Stimulated activated memory B cell treated with anti-CD40 and anti-IgM and Interleukin-4, amounts not matched to agents 10 μg/mL and 1 μg/mL and 100 μg/mL, for 72 hours (primary cell): ENCODE measurements at places on chromosomes 7 and 10.
A peak's percentile ranks its signal among the peaks of the same experiment; 100 is the strongest.

- ATAC-seq: no peak
Observed at GRCh38 chr7:65820287-65820950, 52.5 kb upstream of the VKORC1L1 start.

- ATAC-seq: peak; percentile 82
Observed at GRCh38 chr10:6328699-6329423, 126.1 kb downstream of the PFKFB3 start.

DNA sequence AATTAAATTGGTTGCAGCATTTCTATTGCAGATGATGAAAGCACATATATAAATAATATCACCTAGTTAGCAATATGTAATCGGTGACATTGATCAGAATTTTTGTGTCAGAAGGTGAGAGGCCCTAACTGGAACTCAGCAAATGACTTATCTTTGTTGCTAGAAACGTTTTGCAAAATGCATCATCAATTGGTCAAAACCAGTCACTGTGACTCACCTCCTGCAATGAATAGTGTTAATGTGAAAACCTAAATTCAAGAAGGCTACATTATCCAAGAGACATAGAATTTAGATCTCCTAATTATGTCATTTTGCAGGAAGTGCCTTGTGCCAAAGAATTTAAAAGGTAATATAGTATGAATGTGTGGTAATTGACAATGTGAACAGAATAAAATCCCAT is 9.8 kb upstream of the PNLIPRP3 start:
- no peak for ATAC-seq

DNA sequence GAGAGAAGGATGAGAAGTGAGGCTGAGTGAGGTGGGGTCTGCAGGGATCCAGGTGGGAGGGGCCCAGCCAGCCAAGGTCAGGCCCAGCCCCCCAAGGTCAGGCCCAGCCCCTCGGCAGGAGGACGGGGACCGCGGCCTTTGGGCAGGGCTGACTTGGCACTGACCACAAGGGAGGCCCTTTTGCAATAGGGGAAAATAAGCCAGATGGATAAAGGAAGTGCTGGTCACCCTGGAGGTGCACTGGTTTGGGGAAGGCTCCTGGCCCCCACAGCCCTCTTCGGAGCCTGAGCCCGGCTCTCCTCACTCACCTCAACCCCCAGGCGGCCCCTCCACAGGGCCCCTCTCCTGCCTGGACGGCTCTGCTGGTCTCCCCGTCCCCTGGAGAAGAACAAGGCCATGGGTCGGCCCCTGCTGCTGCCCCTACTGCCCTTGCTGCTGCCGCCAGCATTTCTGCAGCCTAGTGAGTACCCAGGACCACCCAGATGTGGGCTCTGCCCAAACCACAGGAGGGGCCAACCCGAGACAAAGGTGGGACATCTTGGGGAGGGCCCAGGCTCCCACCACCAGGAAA is at the start of gene PILRA:
TSS of gene PILRA (plus strand) at position 227 of the 571 bp plus-strand sequence. CDS start at position 397, 170 bp downstream.
- ATAC-seq: no peak

- ATAC-seq: no peak
Observed at GRCh38 chr7:155639958-155640520, 4.4 kb upstream of the RBM33 start.

DNA sequence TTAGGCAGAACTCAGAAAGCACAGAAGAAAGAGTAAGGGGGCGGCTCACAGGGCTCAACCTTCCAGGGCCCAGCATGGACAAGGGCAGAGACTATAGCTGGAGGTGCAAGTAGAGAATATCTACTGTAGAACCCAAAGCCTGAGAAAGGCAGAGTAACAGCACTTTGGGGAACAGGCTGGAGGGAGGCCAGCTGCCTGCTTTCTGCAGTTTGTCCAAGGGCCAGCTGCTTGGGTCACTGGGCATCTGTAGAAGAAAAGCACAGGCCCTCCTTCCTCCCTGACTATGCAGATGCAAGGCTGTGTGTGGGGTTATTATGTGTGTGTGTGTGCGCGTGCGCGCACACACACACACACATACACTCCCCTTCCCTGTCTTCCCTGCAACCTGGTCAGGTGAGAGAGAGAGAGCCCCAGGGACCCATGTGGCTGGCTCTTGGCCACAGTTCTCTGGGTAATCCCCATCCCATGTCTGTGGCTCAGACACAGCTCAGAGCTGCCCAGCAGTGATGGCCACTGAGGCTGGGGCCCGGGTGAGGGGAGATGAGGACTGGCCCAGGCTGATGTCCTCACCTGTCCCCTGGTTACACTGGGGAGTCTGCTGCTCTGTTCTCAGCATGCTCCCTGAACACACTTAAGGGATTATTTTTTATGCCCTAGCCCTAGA is 9.0 kb downstream of the ADRA2A start:
- ATAC-seq: no peak

GRCh38 chr7:159027056-159027788 is 117.4 kb downstream of the VIPR2 start:
- no peak for ATAC-seq

DNA sequence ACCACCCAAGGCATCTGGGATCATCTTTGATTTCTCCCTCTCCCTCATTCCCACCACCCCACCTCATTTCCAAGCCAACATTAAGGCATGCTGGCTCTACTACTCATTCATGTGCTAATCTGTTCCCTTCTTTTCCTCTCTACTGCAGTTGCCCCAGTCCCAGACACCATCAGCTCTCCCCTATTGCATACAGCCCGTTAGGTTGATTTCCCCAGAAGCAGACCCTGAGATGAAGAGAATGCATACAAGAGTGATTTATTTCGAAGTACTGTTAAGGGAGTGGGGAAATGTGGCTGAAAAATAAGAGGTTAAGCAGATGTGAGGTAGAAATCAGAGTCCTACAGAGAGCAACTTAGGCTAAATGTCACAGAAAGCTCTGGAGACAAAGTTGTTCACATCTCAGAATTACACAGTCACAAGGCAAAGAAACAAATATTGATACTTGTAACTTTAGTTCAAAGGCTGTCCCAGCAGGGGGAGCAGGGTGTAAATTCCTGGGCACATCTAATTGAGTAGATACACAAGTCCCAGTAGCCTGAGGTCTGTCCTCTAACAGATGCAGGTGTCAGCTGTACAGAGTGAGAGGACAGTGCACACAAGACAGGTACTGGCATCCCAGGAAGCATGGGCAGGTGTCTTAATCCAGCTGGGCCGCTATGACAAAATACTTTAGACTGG is 20.9 kb downstream of the AKR1D1 start:
- no peak for ATAC-seq

DNA sequence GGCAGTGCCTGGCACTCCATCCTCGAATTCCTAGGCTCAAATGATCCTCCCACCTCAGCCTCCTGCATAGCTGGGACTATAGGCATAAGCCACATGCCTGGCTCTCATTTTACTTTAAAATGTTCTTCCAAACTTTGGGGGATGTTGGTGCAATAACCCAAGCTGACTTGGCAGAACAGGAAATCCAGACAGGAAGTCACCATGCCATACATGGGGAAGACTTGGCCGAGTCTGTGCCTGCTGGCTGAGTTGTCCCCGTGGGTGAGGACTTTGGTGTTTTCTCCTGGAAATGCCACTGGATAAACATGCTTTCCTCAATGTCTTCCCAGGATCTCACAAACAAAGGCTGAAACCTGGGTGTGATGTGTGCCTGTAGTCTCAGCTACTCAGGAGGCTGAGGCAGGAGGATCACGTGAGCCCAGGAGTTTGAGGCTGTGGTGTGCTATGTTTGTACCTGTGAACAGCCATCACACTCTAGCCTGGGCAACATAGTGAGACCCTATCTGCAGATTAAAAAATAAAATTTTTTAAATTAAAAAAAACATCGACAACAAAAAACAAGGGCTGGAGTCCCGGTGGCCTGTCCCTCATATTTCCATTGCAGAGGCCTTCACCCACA is 19.8 kb downstream of the HKDC1 start:
- ATAC-seq: no peak

- ATAC-seq: no peak
Observed at GRCh38 chr7:47332213-47332612, 249.7 kb downstream of the TNS3 start.

GRCh38 chr10:130233035-130233360 is 96.8 kb downstream of the GLRX3 start:
- ATAC-seq: no peak

- ATAC-seq: no peak
Observed at GRCh38 chr7:53657586-53657985, 622.2 kb downstream of the POM121L12 start.

DNA sequence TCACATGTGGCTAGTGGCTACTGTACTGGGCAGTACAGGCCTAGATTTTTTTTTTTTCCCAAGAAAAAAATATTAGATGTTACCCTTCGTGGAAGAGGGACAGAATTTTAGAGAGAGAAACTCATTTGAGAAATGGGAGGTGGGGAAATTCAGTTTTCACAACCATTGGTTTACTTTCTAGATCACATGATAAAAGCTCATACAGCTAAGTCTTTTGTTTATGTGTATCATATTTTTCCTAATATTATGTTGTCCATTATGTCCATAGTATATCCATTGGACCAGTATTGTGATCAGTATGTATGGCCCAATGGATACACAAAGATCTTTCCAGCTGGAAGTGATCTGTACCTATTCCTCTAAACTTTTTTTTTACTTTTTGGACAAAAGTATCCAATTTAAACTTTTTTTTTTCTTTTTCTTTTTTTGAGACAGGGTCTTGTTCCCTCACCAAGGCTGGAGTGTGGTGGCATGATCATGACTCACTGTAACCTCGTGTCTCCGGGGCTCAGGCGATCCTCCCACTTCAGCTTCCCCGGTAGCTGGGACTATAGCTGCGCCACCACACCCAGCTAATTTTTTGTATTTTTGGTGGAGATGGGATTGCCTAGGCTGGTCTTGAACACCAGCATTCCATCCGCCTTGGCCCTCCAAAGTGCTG is 4.1 kb downstream of the CALU start:
- ATAC-seq: no peak

DNA sequence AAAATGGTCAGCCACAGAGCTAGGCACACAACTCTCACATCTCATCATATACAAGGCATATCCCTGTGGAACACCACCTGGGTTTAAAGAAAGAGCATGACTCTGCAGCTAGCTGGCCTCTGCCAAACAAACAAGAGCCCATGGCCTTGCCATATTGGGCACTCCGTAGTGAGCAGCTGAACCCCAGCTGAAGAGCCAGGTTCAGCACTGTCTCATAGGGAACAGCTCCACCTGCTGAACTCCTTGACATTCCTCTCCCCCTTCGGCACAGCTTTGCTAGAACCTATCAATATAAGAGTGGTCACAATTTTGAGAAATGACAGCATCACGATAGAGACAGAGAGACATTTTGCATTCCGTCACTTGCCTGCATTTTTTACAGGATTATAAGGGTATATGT is 20.0 kb downstream of the SORCS1 start:
- no peak for ATAC-seq

- no peak for ATAC-seq
Observed at GRCh38 chr10:89213191-89213808, 6.2 kb upstream of the CH25H start.

DNA sequence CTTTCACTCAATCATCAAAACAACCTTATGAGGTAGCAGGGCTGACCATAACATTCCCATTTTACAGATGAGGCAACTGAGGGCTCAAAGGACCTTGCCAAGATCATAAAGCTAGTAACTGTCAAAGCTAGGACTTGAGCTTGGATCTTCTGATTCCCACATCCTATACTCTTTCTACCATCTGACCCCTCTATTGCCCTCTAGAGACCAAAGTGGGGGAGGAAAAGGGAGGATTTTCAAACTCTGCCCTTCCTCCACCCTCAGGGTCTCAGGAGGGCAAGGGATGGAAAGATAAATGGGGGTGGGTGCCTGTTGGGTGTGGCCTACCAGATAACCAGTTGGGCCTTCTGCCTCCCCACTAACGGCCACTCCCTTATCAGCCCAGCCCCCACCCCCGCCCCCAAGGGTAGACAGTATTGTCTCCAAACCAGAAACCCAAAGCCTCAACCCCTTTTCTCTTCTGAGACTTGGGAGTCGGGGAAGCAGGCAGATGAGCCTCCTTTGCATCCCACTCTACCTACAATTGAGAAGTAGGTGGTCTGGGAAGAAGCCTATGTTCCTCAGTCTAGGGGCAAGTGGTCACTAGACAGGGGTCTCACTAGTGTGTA is 7.9 kb downstream of the LDB1 start:
- no peak for ATAC-seq

DNA sequence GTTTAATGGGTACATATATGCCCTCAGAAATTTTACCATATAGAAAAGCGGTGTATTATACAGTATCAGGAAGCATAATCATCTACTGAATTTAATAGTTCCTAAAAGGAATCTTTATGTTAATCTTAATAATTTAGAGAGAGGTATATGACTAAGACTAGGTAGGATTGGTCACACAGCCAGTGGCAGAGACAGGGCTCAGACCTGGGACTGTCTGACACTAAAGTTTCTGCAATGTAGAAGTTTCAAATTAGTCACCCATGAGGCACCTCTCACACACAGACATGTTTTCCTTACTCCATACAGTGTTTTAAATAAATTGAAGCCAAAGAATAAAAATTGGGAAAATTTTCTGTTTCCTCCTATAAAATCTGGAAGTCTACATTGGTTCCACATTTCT is 72.8 kb upstream of the ADRA2A start:
- ATAC-seq: no peak

GRCh38 chr10:10044922-10045764 is 972.5 kb upstream of the CELF2 start:
- ATAC-seq: peak; percentile 57

GRCh38 chr10:60257767-60258428 is 131.8 kb downstream of the ANK3 start:
- no peak for ATAC-seq

- no peak for ATAC-seq
Observed at GRCh38 chr7:147774461-147774860, 816.1 kb upstream of the C7orf33 start.

- no peak for ATAC-seq
Observed at GRCh38 chr7:36923943-36924436, 199.7 kb upstream of the AOAH start.

DNA sequence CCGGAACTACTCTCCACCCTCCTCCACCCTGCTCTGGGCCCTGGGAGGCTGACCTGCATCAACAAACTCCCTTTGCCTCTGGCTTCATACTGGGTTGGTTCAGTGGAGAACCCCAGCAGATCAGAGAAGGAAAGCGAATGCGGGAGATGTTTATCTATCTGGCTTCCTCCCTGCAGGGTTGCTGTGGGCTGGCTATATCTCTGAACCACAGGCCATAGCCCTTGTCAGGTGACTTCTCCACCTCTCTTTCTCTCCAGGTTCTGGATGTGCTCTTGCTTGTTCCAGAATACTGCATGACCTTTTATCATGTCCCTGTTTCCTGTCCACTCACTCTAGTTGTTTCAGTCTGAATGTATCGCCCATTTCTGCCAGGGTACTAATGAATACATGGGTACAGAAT is 51.7 kb upstream of the IFRD1 start:
- ATAC-seq: no peak

GRCh38 chr10:45433716-45434469 is 59.9 kb downstream of the ALOX5 start:
- ATAC-seq: peak; percentile 76

- ATAC-seq: no peak
Observed at GRCh38 chr10:74081192-74081803, 69.3 kb downstream of the AP3M1 start.
